ENCODE measurements at places on chromosomes 11 and 22. TPM values are rescaled to one million over a fixed set of nuclear protein-coding genes. Genes with fewer than 3 reads are reported as not detected.

Gene NXPE1
- not detected for total RNA-seq

Gene MMP11
- 9.6 TPM for total RNA-seq

Gene SMTNL1
- total RNA-seq: not detected

Gene FAT3
- total RNA-seq: 24.4 TPM

Gene FAM181B
- 0.37 TPM for total RNA-seq

Gene IL18
- 1.1 TPM for total RNA-seq

Gene TBX1
- 0.28 TPM for total RNA-seq

Gene DLG2
- total RNA-seq: 17.0 TPM

Gene ANKK1
- not detected for total RNA-seq

- no peak for DNase-seq
These were observed 559.9 kb downstream of the MN1 start for GRCh38 chr22:27241430-27242321.

GRCh38 chr22:43848366-43849171, 13.7 kb downstream of the SULT4A1 start:
- no peak for DNase-seq

GRCh38 chr11:100635194-100635593, 51.9 kb upstream of the ARHGAP42 start:
- no peak for DNase-seq

- DNase-seq: peak; percentile 93
These were observed 1.9 kb downstream of the GNG3 start for GRCh38 chr11:62709247-62710000.

DNA sequence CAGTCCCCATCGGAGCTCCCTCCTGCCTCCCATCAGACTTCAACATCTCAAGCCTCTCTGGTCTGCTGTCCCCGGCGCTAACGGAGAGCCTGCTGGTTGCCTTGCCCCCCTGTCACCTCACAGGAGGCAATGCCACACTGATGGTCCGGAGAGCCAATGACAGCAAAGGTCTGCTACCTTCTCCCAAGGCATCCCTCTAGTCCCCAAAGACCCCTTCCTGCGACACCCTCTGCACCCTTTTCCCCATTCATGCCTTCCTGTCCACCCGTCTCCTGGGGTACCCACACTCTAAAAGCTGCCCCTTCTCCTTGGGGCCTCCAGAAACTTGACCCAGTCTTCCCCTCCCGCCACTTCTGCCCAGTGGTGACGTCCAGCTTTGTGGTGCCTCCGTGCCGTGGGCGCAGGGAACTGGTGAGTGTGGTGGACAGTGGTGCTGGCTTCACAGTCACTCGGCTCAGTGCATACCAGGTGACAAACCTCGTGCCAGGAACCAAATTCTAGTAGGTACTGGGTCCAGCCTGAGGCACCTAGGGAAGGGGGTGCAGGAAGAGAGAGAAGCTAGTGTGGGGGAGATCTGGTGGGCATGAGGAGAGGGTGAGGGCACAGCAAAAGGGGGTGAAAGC, 860 bp downstream of the UPK2 start:
- no peak for DNase-seq

GRCh38 chr11:96050435-96051182, 126.7 kb upstream of the MTMR2 start:
- no peak for DNase-seq

DNA sequence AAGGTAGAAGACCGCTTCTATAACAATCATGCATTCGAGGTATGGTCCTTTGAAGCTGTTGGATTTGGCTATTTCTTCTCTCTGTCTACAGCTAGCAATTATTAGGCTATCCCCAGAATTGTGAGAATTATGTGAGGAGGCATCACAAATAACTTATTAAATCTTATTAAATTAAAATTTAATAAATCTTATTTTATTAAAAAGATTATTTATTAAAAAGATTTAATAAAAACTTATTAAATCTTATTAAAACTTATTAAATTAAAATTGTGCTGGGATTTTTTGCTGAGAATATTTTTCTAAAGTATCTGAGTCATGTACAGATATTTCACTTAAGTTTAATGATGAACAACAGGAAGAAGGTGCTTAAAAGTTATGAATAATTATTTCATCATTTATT, 7.7 kb downstream of the SPA17 start:
- no peak for DNase-seq

GRCh38 chr11:77814848-77815247, 5.7 kb downstream of the RSF1 start:
- no peak for DNase-seq

- DNase-seq: no peak
These were observed 741 bp upstream of the NAV2 start for GRCh38 chr11:19711911-19712280.
